ENCODE measurements at places on chromosomes 3 and 15.

GRCh38 chr3:101159478-101159877, 160.9 kb downstream of the IMPG2 start:
- no peak overlapping the region for H3K4me3 ChIP-seq
- no peaks in the 10 kb centered on the region for H3K36me3 ChIP-seq
- H3K27me3 ChIP-seq: no peaks in the 10 kb centered on the region
- DNase-seq: no peak
- H3K4me1 ChIP-seq: peaks cover 32% of the 10 kb centered on the region
- no peak overlapping the region for H3K27ac ChIP-seq

DNA sequence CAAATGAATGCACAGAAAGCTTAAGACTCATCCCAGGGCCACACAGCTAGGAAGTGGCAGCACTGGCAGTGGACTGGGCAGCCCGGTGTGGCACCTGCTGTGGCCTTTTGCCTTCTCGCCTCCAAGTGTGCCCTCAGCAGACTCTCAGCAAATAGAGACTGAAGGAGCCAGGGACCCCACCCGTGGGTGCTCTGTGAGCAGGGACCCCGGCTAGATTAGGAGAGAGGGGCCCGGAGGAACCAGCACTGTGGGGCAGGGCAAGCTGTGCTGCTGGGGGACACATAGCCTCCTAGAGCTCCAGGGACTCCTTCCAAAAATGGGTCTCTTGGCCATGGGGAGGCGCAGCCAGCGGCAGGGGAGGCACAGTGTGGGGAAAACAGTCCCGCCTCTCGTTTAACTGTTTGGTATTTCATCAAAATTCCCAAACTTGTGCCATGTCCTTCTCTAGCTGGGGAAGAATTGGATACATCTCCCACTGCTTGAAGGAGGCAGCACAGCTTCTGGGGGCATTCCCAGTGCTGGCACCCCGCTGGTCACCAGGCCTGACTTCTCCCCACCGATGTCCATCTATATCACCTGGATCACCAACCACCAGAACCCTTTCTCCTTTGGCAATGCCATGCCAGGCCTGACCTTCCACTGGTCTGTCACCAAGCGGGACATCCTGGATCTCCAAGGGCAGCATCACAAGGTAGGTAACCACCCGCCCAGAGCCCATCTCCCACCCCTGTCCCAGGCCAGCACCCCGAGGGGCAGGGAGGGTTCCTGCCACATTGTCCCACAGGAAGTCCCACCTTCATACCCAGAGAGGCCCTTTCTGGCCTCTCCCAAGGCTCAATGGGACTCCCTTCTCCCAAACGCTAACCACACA, 12.0 kb upstream of the TXNRD3 start:
- no peaks in the 10 kb centered on the region for H3K36me3 ChIP-seq
- no peaks in the 10 kb centered on the region for H3K4me1 ChIP-seq
- peak; percentile 78 for DNase-seq

DNA sequence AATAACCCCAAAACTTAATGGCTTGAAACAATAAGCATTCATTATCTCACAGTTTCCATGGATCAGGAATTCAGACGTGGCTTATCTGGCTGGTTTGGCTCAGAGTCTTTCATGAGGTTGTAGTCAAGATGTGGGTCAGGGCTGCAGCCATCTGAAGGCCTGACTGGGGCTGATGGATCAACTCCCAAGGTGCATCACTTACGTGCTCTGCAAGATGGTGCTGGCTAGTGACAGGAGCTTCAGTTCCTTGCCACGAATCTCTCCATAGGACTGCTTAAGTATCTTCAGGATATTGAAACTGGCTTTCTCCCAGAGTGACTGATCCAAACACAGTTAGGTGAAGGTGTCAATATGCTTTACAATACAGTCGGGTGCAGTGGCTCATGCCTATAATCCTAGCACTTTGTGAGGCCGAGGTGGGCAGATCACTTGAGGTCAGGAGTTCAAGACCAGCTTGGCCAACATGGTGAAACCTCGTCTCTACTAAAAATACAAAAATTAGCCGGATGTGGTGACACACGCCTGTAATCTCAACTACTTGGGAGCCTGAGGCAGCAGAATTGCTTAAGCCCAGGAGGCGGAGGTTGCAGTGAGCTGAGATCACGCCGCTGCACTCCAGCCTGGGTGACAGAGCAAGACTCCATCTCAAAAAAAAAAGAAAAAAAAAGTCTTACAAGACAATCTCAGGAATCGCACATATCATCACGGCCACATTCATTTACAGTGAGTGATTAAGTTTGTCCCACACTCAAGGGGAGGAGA, 28.5 kb upstream of the PTPRG start:
- no peak for DNase-seq
- no peaks in the 10 kb centered on the region for H3K36me3 ChIP-seq
- H3K27me3 ChIP-seq: no peaks in the 10 kb centered on the region
- H3K27ac ChIP-seq: no peak overlapping the region

- no peak for DNase-seq
- no peak overlapping the region for H3K27ac ChIP-seq
Observed at GRCh38 chr15:98386561-98386960, 261.8 kb upstream of the IGF1R start.

DNA sequence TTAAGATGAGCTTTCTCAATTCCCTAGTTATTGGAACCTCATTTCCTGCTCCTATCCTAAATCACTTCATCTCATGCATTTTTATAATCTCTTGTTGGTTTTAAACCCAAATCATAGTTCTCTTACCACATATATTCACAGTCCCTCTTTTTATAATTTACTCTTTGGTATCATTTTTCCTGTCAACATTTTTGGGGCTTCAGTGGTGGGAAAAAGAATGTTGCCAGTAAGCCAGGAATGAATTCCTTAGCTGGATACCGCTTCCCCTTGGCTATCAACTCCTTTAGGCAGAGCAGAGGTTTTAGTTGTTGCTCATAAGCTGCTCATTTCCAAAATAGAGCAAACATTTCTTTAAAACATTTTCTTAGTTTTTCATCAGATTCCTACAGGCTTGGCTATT, 112.3 kb downstream of the GALK2 start:
- DNase-seq: no peak
- peaks cover 13% of the 10 kb centered on the region for H3K36me3 ChIP-seq
- H3K27me3 ChIP-seq: no peaks in the 10 kb centered on the region

- H3K27ac ChIP-seq: no peak overlapping the region
- no peaks in the 10 kb centered on the region for H3K4me1 ChIP-seq
- H3K4me3 ChIP-seq: no peak overlapping the region
- no peaks in the 10 kb centered on the region for H3K36me3 ChIP-seq
- H3K27me3 ChIP-seq: no peaks in the 10 kb centered on the region
- no peak for DNase-seq
Observed at GRCh38 chr3:153963012-153963411, 158.2 kb upstream of the ARHGEF26 start.

DNA sequence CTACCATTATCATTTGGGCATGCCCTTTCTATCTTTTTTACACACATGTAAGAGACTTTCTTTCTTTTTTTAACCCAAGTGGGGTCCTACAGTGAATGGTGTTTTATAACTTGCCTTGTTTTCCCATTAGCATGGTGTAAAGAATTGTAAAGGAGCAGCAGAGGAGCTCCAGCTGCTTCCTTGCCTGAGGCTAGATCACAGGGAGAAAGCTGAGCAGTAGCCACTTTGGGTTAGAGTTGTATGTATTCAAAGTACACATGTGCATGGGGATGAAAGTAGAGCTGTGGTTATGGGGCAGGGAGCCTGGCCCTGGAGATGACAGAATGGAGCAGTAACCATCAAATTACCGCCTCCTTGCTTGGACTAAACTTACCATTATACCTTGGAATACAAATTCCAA, 231.1 kb upstream of the PDZRN3 start:
- H3K4me1 ChIP-seq: no peaks in the 10 kb centered on the region
- no peaks in the 10 kb centered on the region for H3K27me3 ChIP-seq
- no peak overlapping the region for H3K4me3 ChIP-seq
- DNase-seq: no peak

DNA sequence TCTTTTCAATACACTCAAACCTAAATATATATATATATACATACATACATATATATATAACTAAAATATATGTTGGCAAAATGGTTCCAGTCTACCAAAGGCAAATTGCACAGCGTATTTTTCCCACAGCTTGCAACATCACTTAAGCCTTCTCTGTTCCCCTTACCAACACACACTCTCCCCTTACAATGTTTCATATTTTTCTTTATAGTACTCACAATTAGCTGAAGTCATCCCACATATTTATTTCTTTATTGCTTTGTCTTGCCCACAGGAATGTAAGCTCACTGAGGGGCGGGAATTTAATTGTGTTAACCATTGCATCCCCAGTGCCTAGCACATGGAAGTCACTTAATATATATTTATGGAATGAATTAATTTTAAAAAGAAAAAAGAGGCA, 288.3 kb downstream of the ULK4 start:
- no peaks in the 10 kb centered on the region for H3K4me1 ChIP-seq
- no peak for DNase-seq
- no peak overlapping the region for H3K4me3 ChIP-seq
- no peak overlapping the region for H3K27ac ChIP-seq
- no peaks in the 10 kb centered on the region for H3K36me3 ChIP-seq

DNA sequence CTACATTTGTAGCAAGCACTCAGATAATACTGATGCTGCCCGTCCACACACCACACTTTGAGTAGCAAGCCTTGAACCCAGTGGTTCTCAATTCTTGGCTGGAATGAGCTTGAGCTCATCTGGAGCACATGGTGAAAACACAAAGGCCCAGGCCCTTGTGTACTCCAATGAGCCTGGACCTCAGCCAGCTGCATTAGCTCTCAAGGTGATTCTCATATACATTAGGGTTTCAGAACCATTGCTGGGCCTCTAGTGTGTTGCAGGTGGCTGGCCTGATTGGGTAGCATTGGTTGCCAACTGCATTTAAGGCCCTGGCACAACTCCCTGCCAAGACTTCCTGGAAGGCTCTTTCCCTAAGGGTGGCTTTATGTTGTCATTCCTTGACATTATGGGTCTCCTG, 23.4 kb upstream of the ZFAND6 start:
- H3K4me1 ChIP-seq: peaks cover 11% of the 10 kb centered on the region
- no peaks in the 10 kb centered on the region for H3K36me3 ChIP-seq
- no peak for DNase-seq

DNA sequence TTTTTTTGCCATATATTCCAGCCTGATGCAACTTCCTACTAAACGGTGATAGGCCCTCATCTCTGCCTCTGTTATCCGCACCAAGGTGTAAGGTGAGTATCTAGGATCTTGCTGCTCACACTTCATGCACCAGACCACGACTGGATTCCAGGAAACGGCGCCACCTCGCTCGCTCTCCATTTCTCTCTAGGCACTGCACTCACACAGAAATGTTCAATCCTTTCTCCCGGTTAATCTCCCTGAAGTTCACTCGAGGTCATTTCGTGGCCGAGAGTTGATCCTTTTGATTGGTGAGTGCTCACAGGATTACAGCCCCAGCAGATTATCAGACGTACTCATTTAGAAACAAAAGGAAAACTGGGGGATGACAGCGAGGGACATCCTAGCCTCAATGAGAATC, 28.1 kb downstream of the MCF2L2 start:
- no peaks in the 10 kb centered on the region for H3K27me3 ChIP-seq
- H3K27ac ChIP-seq: no peak overlapping the region
- no peak for DNase-seq
- no peaks in the 10 kb centered on the region for H3K36me3 ChIP-seq
- no peaks in the 10 kb centered on the region for H3K4me1 ChIP-seq

DNA sequence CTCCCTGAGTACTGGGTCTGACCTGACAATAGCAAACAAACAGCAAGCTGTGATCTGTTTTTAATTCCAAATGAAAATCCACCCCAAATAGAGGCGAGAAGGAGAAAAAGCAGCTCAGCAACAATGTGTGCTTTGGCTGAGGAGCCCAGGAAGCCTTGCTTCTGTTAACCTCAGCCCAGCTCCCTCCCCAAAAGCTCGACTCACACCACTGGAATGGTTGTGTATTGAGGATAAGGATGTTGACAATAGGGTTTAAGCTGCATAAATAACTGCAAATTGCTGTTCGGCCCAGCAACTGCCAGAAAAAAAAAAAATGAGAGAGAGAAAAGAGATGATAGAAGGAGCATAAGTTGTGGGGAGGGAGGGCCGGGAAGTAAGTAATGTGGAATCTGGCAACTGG, 104.0 kb upstream of the TBC1D5 start:
- no peak overlapping the region for H3K4me3 ChIP-seq
- DNase-seq: no peak
- no peaks in the 10 kb centered on the region for H3K36me3 ChIP-seq
- no peaks in the 10 kb centered on the region for H3K27me3 ChIP-seq
- no peak overlapping the region for H3K27ac ChIP-seq
- H3K4me1 ChIP-seq: no peaks in the 10 kb centered on the region

GRCh38 chr15:57079931-57080620, 161.6 kb downstream of the TCF12 start:
- H3K36me3 ChIP-seq: no peaks in the 10 kb centered on the region
- H3K27ac ChIP-seq: no peak overlapping the region
- no peak overlapping the region for H3K4me3 ChIP-seq
- peaks cover 20% of the 10 kb centered on the region for H3K4me1 ChIP-seq
- H3K27me3 ChIP-seq: no peaks in the 10 kb centered on the region
- no peak for DNase-seq

- no peak overlapping the region for H3K4me3 ChIP-seq
- no peaks in the 10 kb centered on the region for H3K27me3 ChIP-seq
- H3K36me3 ChIP-seq: no peaks in the 10 kb centered on the region
- H3K4me1 ChIP-seq: no peaks in the 10 kb centered on the region
- no peak for DNase-seq
Observed at GRCh38 chr3:52171514-52172261, 17.5 kb upstream of the POC1A start.

DNA sequence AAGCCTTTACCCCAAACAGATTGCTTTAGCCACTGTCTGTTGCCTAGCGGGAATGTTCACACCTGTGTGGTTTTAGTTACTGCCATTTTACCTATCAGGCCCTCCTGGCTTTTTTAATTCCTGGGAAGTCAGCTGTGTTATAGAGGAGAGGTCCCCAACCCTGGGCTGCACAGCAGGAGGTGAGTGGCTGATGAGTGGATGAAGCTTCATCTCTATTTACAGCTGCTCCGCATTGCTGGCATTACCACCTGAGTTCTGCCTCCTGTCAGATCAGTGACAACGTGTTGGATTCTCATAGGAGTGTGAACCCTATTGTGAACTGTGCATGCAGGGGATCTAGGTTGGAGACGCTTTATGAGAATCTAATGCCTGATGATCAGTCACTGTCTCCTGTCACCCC, 127.0 kb downstream of the MBNL1 start:
- peak overlapping the region; percentile 61 for H3K27ac ChIP-seq
- H3K4me3 ChIP-seq: no peak overlapping the region
- H3K4me1 ChIP-seq: peaks cover 92% of the 10 kb centered on the region
- DNase-seq: no peak
- H3K27me3 ChIP-seq: no peaks in the 10 kb centered on the region

DNA sequence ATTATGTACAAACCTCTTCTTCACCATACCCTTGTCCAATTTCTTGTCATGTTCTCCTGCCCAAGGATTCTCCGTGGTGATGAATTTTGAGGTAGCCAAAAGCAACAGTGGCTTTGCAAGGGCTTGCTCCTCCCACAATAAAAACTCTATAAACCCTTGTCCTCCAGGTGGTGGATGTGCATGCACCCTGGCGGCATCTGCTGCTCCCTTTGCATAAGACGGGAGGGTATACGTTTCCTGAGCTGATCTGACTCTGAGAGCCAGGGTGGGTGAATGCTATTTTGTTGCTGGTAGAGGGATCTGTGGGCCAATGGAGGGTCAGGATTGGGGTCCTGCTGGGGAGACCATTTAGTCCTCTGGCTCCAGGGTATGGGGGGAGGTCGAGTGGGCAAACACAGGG, 5.4 kb downstream of the DNAH1 start:
- no peaks in the 10 kb centered on the region for H3K36me3 ChIP-seq
- no peaks in the 10 kb centered on the region for H3K27me3 ChIP-seq
- H3K4me1 ChIP-seq: peaks cover 19% of the 10 kb centered on the region
- H3K4me3 ChIP-seq: no peak overlapping the region

GRCh38 chr3:123740391-123740822, 143.7 kb downstream of the MYLK start:
- peaks cover 31% of the 10 kb centered on the region for H3K4me1 ChIP-seq
- H3K36me3 ChIP-seq: peaks cover 8% of the 10 kb centered on the region
- no peak overlapping the region for H3K4me3 ChIP-seq
- H3K27ac ChIP-seq: no peak overlapping the region
- DNase-seq: no peak
- no peaks in the 10 kb centered on the region for H3K27me3 ChIP-seq

All from esophagus muscularis mucosa (tissue), 4 donors.